ENCODE measurements at places on chromosomes 12 and 14. TPM values are rescaled to one million over a fixed set of nuclear protein-coding genes. Genes with fewer than 3 reads are reported as not detected.

DNA sequence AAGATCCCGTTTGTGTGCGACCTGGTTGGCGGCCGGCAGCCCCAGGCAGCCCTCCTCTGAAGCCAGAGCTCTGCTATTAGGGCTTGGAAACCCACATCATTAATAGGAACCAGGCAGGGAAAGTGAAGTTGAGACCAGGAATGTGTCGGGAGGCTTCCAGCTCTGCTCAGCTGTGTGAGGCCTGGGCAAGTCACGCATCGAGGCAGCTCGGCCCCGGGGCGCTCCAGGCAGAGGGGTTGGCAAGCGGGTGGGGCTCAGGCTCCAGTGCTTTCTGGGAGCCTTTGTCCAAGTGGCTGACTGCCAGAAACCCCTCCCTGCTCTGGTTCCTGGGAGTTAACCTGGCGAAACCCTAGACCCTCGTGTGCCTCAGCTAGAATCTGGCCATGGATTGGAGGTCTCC, 1151.7 kb downstream of the VRK1 start:
- DNase-seq, result no peak
- no peaks in the 10 kb centered on the region for H3K27me3 ChIP-seq
- no peaks in the 10 kb centered on the region for H3K4me1 ChIP-seq
- no peak overlapping the region for H3K4me3 ChIP-seq

DNA sequence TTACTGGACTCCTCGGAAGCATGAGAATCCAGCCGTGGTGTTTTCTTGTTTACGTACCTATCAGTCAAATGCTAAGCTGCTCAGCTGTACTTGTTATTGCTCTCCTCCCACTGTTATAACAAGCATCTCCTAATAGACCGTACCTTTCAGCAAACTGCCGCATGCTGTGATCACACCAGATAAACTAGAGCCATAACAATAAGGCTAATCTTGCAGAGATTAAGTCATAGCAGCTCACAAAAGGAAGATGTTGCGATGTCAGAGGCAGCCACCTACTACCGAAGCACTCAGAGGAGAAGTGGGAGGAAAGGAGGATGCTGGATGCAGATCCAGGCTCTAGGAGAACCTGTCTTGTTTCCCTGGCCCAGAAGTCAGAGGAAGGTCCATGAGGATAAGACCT, 196.0 kb downstream of the GALC start:
- H3K4me3 ChIP-seq, result no peak overlapping the region
- no peaks in the 10 kb centered on the region for H3K36me3 ChIP-seq
- no peaks in the 10 kb centered on the region for H3K27me3 ChIP-seq
- peaks cover 24% of the 10 kb centered on the region for H3K4me1 ChIP-seq

DNA sequence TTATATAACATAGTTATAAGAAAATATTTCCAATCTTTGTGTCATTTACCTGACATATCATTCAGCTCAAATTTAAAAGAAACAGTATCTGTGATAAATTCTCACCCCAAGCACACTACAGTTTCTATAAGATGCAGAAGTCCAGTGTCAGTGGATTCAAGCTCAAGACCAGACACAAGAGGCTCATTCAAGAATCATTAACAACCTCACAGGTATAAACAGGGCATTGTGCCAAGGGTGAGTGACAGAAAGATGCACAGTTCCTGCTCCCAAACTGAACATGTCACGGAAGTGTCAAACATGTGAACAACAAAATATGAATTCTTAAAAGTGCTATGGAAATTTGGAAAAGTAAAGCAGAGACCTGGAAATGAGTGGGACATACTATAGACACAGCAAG, 12.8 kb downstream of the ATP2B1 start:
- H3K27me3 ChIP-seq, result no peaks in the 10 kb centered on the region
- no peak overlapping the region for H3K27ac ChIP-seq
- DNase-seq, result no peak
- no peak overlapping the region for H3K4me3 ChIP-seq

DNA sequence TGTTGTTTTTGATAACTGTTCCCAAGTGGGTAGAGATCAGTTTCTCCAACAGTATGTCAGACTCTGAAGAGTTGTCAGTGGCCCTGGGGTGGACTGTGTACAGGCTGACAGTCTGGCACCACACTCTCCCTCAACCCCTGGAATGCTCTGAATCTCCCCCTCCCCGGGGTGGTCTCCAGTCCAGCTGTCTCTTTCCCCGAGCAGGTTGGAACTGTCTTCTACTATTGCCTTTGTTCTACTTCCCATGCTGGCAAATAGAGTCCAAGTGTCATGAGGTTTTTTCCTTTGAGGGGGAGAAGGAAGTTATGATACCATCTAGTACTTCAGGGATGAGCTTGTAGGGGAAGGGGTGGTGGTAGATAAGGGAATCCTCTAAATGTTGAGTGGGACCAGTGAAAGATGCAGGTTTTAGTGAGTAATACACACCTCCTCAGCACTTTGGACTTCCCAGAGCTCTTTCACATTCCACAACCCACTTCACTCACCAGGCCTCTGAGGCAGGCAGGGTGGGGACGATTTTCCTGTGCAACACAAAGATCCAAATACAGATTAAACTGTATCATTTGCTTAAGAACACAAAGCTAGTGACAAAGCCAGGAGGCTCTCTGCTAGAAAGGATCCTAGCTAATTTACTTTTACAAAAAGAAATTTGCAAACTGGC, 170.7 kb upstream of the GZMB start:
- no peak overlapping the region for H3K4me3 ChIP-seq
- H3K4me1 ChIP-seq, result no peaks in the 10 kb centered on the region
- no peak overlapping the region for H3K27ac ChIP-seq
- no peaks in the 10 kb centered on the region for H3K27me3 ChIP-seq
- H3K36me3 ChIP-seq, result no peaks in the 10 kb centered on the region

- no peak for DNase-seq
- H3K4me1 ChIP-seq, result peaks cover 13% of the 10 kb centered on the region
- no peaks in the 10 kb centered on the region for H3K27me3 ChIP-seq
- no peak overlapping the region for H3K27ac ChIP-seq
- no peak overlapping the region for H3K4me3 ChIP-seq
- H3K36me3 ChIP-seq, result peaks cover 7% of the 10 kb centered on the region
These were observed 4.7 kb downstream of the LIN52 start for GRCh38 chr14:74089251-74090020.

DNA sequence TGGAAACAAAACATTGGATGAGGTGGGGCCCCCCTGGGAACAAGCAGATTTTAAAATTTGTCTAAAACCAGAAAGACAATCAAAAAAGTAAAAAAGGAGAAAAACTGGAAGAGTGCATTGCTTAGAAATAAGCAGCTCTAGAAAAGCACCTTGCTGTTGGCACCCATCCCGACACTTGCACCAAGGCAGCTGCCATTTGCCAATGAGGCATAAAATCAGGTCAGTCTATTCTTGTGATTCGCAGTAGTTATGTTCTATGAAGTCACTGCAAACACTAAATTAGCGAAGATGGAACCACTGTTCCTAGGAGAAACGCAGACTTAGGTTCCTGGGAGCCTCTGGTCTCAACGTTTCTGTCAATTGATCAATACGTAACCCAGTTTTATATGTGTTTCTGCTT, 16.2 kb downstream of the VPS33A start:
- H3K4me1 ChIP-seq, result no peaks in the 10 kb centered on the region
- no peak overlapping the region for H3K27ac ChIP-seq
- DNase-seq, result no peak

GRCh38 chr14:38079268-38079667, 128.4 kb upstream of the SSTR1 start:
- no peaks in the 10 kb centered on the region for H3K36me3 ChIP-seq
- no peak overlapping the region for H3K4me3 ChIP-seq
- H3K27ac ChIP-seq, result no peak overlapping the region
- DNase-seq, result no peak
- H3K27me3 ChIP-seq, result no peaks in the 10 kb centered on the region
- peaks cover 49% of the 10 kb centered on the region for H3K4me1 ChIP-seq

Gene PPP1R1A
- not detected for total RNA-seq

All from Karpas-422 (cell line).